ENCODE measurements at places on chromosomes 7 and 10.
A peak's percentile ranks its signal among the peaks of the same experiment; 100 is the strongest.

DNA sequence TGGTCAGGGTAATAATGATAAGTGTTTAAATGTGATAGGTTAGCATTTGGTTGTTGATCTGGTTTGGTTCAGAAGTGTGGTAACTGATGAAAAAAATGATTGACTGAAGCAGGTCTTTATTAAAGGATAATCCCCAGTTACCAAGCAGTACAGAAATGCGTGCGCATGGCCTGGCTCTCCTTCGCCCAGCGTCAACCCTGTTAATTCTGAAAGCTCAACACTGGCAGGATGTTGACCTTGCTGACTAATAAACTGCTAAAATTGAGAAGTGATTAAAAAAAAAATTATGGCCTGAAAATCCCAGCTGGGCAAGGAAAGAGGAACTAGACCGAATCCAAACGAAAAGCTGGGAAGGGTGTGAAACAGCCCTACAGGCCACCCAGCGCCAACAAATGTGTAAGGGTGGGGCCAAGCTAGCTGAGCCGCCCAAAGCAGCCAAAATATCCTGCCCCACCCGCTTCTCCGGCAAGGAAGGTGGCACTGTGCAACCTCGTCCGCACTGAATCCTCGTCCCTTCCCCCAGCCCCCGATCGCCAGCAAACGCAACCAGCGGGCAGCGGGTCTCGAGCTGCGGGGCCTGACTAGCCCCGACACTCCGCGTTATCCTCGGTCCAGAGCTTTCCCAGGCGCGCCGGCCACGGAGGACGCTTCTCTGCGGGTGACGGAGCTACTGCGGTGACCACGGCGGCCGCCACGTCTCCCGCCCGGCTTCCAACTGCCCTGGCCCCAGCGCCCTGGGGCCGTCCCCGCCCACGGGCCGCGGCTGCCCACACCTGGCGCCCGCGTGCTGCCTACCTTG lies 561 bp downstream of the SHTN1 start:
- DNase-seq, result peak; percentile 12

- DNase-seq, result no peak
Observed at GRCh38 chr10:116774728-116775151, 32.4 kb upstream of the HSPA12A start.

GRCh38 chr7:35379481-35379880 lies 125.6 kb upstream of the TBX20 start:
- DNase-seq, result no peak

- DNase-seq, result no peak
Observed at GRCh38 chr7:81791568-81792518, 22.0 kb upstream of the HGF start.

GRCh38 chr7:137992104-137992549 lies 9.8 kb downstream of the CREB3L2 start:
- no peak for DNase-seq

Data from NCI-H187 (cell line).